ENCODE measurements at places on chromosomes 12 and 14. TPM values are rescaled to one million over a fixed set of nuclear protein-coding genes. Genes with fewer than 3 reads are reported as not detected.

- DNase-seq = no peak
These were observed 118.7 kb upstream of the PTPRQ start for GRCh38 chr12:80325167-80325959.

DNA sequence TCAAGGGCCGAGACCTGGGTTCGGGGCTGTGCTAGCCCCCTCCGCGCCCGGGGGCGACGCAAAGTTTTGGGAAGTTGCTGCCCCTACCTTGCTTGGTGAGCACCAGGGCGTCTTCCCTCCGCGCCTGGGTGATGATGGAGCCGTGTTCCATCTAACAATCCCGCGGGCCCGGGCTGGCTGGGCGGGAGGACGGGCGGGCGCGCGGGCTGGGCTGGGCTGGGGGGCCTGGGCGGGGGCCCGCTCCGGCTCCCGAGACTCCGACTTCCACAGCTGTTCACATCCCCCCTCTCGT is 298 bp downstream of the CTDSP2 start:
- no peak for DNase-seq

The ACADS gene
- 29.5 TPM for total RNA-seq

The NKX2-1 gene
- not detected for total RNA-seq

DNA sequence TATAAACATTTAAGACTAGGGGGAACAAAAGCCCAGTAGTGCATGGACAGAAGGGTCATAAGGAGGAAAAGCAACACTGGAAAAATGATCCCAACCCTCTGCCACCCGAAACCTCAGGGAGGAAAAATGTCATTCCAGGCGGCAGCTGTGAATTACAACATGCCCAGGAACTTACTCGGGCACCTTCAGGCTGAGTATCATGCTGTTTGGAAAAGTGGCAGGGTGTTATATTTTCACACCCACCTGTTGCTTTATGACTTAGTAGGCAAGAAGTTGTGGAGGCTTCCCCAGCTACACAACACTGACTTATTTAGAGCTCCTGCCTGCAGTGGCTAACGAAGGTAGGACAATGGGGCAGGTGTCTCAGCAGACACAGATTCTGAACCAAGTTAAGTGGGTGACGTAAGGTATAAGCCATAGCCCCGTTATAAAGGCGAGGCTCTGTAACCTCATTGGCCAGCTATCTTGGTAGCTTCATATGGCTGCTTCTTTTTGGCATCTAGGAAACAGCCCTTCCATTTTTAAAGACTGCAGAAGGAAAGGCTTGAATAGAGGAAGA is 96.1 kb upstream of the IFNG-AS1 start:
- no peak for DNase-seq

GRCh38 chr14:102508410-102508773 is 1.2 kb downstream of the ANKRD9 start:
- peak; percentile 92 for DNase-seq

DNA sequence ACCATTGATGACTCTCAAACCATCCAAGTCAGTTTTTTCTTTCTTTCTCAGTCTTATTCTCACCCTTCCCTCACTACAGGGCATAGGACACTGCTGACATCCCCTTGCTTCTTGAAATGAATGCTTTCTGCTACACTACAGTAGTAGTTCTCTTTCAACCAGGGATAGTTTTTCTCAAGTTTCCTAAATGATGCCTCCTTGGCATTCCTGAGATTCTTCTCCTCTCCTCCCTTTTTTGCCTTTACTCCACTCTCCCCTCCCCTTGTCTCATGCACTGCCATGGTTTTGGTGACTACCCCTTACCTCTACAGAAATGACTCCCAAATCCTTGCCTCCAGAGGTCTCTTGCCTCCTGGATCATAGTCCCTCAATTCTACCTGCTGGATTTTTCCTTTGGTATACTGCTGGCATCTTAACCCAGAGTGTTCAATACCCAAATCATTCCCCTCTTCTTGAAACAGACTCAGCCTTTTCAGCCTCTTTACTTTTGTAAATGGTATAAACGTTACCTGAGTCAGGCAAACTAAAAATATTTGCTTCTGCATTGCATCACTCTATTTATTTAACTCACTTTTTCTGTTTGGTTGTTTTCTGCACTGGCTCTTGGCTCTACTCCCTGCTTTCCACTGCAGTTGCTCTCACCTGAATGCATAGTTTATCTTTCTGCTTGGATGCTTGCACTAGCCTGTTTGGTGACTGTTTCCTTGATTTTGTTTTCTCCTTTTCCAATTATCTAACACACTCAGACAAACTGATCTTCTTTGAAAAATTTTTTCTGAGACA is 211.6 kb upstream of the IGF1 start:
- DNase-seq = no peak

DNA sequence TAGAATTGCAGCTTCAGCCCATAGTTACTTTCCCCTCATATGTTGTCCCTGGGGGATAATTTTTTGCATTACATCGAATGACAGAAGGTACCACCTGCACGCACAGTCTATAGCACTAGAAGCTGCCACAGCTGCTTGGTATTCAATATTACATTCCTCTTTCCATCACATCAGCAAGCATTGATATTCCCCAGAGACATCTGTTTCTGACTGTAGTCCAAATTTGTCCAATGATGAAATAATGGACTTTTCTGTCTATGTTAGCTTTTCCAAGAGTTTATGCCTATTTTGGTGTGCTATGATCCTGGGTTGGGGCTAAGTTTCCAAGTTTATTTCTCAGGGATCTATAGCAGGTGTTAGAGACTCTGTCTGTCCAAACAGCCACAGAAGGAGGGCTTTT is 335.4 kb downstream of the LRIG3 start:
- DNase-seq = no peak

The IAPP gene
- not detected for total RNA-seq

- DNase-seq = no peak
These were observed 39.6 kb downstream of the DAD1 start for GRCh38 chr14:22549324-22549962.

DNA sequence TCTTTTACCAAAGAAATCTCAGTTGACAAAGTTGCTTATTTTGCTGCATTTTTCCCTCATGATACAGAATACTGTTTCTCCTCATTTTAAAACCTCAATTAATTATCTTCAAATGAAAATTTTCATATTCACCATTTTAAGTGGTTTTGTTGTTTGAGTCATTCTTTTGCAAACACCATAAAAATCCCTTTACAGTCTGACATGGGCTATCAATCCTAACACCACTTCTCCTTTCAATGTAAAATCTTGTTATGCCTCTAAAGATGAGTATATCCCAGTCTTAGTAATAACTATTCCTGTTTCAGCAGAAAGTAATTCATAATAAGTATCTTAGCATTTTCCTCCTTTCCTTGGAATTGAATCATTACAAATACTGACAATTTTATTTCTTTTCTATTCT is 192.2 kb downstream of the SYT1 start:
- no peak for DNase-seq

- DNase-seq = no peak
These were observed 119.4 kb downstream of the KTN1 start for GRCh38 chr14:55699131-55700057.

- no peak for DNase-seq
These were observed 441.8 kb downstream of the NRXN3 start for GRCh38 chr14:78611796-78612571.

The CATSPERB gene
- 0.61 TPM for total RNA-seq

The SUOX gene
- 12.8 TPM for total RNA-seq

The EXOC3L4 gene
- total RNA-seq = 0.75 TPM

The ANG gene
- total RNA-seq = 45.5 TPM

DNA sequence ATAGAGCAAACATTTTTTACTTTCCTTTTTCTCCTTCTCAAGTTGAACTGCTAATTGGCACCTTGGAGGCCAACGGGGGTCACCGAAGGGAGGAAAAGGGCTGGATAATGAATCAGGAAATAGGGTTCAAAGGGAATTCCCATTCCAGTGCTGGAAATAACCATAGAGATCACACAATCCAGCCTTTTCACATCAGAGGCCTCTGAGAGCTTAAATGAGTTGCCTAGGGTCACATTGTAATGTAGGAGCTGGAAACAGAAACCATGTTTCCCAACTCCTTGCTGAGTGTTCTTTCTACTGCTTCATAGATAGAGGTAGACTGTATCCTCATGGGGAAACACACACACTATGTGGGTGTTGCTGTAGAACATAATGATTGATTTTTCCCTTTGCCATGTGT is 60.6 kb upstream of the DDHD1 start:
- no peak for DNase-seq

GRCh38 chr14:101193106-101193844 is 289.8 kb upstream of the RTL1 start:
- DNase-seq = no peak

- DNase-seq = no peak
These were observed 28.2 kb downstream of the CDK17 start for GRCh38 chr12:96371790-96372699.

GRCh38 chr12:116448165-116448739 is 110.9 kb upstream of the MAP1LC3B2 start:
- no peak for DNase-seq

The RAD52 gene
- total RNA-seq = 6.2 TPM

DNA sequence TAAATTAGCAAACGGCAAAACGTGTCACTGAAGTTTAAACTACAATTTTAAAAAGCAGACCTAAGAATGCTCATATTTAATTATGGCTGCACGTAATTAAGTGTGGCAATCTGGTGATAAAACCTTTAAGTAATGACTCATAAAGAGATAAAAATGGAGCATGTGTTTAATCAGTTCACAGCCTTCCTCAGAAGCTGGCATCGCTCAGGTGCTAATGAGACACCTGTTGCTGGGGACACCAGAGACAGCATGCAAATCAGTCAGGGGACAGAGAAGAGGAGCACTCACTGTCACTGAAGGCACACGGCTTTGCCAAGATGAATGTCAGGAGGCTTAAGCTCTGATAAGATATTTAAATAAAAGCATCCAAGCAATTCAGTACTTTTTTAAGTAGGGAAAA is 840.3 kb downstream of the GALC start:
- DNase-seq = no peak

GRCh38 chr14:77965919-77966435 is 166.1 kb downstream of the ADCK1 start:
- DNase-seq = no peak

The BAZ2A gene
- total RNA-seq = 141 TPM

- DNase-seq = peak; percentile 42
These were observed 62.1 kb downstream of the PPP2R5C start for GRCh38 chr14:101823511-101824120.

All from lower leg skin (tissue), 4 donors.